C1 segment of cervical spinal cord (tissue), 14 donors: ENCODE measurements at places on chromosomes 5 and 9.

DNA sequence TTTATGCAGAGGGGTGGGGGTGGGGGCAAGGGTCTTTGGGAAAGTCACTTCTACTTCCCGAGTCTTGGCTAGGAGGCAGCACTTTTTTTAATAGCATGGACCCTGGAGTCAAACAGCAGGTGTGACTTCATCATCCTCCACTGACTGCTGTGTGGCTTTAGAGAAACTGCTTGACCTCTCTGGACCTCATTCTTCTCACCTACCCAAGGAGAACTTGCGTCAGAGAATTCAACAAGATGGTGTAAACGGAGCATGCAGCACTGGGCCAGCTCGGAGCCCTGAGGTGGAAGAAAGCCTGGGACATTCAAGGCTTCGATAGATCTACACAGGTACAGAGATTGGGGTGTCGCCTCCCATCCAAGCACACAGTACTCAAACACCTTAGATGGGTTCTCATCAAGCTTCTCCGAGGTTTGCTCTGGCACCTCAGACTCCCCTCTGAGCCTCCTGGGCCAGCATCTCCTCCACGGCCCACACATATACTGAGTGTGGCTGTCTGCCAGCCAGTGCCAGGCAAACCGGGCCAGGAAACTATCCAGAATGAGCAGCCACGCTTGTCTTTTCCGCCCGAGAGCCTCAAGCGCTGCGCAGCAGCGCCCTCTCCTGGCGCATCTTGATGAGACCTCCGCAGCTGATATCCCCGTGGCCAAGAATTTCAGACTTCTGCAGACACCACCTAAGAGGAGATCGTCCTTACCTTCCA, 4.6 kb upstream of the SLC25A48 start:
- peak; percentile 50 for DNase-seq

GRCh38 chr5:81247441-81247972, 14.4 kb downstream of the CKMT2 start:
- DNase-seq, result no peak

DNA sequence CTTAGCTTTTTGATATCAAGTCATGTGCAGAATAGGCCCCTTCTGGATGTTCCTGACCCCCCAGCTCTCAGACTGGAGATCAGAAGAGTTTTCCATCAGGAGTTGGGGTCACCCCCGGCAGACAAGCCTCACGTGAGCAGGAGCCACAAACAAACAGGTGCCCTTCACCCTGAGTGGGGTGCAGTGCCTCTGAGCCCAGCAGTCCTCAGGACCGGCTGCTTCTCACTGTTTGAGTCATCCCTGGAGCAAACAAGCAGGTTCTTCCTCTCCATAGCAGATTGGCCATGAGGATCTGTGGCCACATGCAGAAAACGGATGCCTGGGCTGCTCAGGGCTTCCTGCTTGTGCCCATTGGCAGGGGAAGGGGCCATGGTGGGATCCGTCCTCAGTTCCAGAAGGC, 47.0 kb downstream of the LRSAM1 start:
- no peak for DNase-seq

GRCh38 chr9:33154371-33154770, 12.8 kb downstream of the B4GALT1 start:
- DNase-seq, result no peak
